ENCODE measurements at places on chromosomes 4 and X. TPM values are rescaled to one million over a fixed set of nuclear protein-coding genes. Genes with fewer than 3 reads are reported as not detected.

SCD5 gene
- total RNA-seq = 24.1 TPM

MYL5 gene
- total RNA-seq = 16.6 TPM

WAS gene
- 0.17 TPM for total RNA-seq

RAI2 gene
- 2.2 TPM for total RNA-seq

AIFM1 gene
- total RNA-seq = 23.9 TPM

GPC3 gene
- 1.6 TPM for total RNA-seq

GUCY1B1 gene
- 54.5 TPM for total RNA-seq

CXorf49 gene
- not detected for total RNA-seq

CITED1 gene
- total RNA-seq = not detected

FGFBP1 gene
- total RNA-seq = not detected

FAM149A gene
- 6.3 TPM for total RNA-seq

DUX4 gene
- not detected for total RNA-seq

TDO2 gene
- total RNA-seq = 5.8 TPM
